D721Med (cell line): ENCODE measurements at places on chromosomes 1 and 21.

DNA sequence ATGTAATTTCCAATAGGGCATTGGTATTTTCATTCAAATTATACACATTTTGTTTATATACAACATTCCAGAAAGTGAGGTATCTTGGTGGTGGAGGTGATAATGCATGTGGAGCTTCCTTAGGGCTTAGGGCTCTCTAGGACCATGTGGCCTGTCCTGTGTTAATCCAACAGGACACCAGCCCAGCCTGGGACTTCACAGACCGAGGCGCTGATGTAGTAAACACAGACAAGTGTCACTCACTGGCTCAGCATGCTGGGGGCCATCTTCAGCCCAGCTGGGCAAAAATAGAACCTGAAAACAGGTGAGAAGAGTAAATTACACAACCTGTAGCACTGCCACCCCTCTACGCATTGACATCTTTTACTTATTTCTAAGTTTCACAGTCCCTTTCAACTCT is 66.7 kb downstream of the MAB21L3 start:
- no peak for DNase-seq

DNA sequence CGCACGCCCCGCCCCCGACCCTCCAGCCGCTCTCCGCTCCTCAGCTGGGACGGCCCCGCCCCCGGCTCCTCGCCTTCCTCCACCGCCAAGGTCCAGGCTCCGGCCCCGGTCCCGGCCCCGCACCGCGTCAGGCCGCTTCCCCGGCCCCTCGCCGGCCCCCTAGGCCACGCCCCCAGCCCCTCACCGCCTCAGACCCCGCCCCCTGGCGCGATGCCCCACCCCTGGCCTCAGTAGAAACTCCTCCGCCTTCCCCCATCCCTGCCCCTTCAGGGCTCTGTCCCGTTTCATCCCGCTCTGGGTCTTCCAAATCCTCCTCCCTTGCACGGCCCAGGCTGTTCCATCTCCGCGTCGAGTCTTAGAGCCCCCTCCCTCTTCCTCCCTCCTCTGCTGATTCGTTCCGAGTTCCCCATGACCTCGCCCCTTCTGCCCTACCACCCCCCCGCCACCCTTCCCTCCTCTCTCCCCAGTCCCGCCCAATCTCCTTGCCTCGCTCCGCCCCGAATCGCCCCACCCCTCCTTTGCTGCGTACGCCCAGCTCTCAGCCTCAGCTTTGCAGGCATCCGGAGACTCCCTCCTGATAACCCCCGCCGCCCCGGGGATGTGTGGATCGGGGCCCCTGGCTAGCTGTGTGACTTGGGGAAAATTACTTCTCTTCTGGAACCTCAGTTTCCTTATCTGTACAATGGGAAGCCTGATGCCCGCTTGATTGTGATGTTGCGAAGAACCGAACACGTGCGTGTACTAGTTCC is 448 bp upstream of the ASAP3 start:
- peak; percentile 46 for DNase-seq

DNA sequence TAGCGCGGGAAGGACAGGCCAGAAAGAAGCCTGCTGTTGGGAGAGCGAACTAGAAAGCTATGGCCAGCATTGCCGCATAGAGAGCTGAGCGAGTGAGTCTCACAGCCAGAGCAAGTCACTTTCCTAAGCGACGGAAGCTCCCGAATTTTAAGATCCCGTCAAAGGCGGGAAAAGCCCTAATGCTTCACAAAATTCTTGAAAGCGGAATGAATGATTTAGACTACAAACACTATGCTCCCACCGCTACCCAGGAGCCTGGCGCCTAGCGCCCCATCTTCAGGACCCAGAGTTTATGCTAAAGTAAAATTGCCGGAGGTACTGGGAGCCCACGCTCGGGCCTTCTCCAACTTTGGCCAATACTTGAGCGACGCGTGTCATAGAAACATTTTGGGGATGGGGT is 409.9 kb upstream of the ESRRG start:
- no peak for DNase-seq

DNA sequence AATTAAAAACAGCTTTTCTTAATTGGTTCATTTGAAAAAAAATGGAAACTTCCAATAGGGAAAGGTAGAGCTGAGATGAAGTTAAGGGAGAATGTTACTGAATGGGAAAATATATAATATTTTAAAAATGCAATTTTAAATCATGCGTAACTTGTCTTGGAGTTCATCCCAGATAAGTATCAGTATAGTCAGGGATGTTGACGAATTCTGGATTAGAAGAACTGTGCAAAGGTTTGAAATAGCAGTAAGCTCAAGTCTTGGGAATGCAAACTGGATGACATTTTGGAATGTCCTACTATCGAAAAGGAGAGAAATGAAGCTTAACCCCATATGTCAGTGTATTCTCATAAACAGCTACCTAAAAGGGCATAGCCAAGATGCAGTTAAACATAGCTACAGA is 4.0 kb upstream of the ST6GALNAC3 start:
- no peak for DNase-seq

DNA sequence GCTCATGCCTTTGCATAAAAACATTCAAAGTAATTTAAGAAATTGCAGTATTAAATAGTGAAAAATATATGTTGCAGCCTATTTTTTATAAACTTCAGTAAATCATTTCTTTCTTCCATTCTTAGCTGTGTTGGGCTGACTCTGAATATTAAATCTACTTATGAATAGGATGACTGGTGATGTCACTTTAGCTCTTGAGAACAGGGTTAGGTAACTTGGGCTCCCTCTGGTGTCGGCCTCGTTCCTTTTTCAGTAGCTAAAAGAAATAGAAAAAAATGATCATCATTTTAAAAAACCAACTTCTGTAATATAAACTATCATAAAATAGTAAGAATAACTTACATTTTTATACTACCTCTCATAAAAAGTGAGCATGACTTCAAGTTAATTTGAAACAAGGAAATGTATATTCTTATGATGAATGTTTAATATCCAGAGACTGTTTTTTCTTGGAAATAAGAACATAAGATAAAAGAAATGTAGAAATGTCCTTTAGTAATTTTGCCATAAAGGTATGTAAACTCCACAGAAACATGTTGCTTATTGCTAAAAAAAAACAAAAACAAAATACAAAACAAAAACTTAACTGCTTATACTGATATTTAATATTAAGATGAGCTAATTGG is 26.8 kb upstream of the NCAM2 start:
- DNase-seq: peak; percentile 24

- no peak for DNase-seq
Observed at GRCh38 chr1:44326024-44326701, 28.9 kb downstream of the ERI3 start.

DNA sequence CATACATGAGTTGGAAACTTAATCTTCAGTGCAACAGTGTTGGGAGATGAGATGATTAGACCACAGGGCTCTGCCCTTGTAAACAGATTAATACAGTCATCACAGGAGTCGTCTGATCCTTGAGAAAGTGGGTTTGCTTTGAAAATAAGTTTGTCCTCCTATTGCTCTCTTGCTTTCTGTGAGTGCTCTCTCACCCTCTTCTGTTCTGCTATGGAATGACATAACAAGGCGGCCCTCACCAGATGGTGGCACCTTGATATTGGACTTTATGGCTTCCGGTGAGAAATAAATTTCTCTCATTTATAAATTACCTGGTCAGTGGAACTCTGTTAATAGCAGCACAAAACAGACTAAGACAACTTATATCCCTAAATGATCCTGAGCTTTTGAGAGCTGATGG is 353.6 kb downstream of the BRINP3 start:
- no peak for DNase-seq

GRCh38 chr21:32604464-32604863 is 7.7 kb downstream of the CFAP298 start:
- DNase-seq: no peak
